ENCODE measurements at places on chromosomes 7 and 10.

GRCh38 chr10:29343607-29344038, 54.8 kb downstream of the LYZL1 start:
- DNase-seq = no peak

DNA sequence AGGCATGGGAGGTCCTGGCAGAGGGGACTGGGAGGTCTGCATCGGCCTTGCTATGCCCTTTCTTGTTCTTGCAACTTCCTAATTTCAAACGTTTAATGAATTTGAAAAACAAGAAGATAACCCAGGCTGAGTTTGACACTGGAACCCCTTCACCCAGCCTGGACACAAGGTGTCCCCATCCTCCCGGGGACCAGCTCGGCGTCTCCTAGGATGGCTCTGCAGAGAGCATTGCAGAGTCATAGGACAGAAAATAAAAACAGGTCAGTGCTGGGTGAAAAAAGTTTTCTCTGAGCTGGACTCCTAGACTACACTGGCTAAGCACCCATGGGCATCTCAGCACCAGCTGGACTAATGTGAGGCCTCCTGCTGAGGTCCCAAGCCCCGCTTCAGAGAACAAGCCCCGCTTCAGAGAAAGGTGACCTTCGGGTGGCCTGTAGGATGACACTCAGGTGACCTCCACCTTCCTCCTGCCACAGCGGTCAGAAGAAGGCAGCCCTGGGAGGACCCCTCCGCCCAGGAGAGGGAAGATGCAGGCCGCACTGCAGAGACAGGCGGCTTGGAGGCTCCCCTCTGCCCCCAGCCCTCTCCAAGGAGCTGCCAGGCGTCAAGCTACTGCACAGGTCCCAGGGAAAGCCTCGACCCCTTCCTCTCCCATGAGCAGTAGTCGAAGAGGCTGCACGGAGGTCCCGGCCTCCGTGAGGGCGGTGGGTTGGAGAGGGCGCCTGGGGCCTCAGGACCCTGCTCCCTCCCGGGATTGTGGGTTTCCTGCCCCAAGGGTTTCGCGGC, 9.3 kb upstream of the UNCX start:
- DNase-seq = no peak

- no peak for DNase-seq
Measured at GRCh38 chr7:85716353-85716752, 529.5 kb upstream of the SEMA3D start.

GRCh38 chr7:70947181-70947580, 184.8 kb upstream of the GALNT17 start:
- no peak for DNase-seq

- no peak for DNase-seq
Measured at GRCh38 chr10:31939797-31940708, 11.4 kb upstream of the ARHGAP12 start.

GRCh38 chr7:5633161-5634106, 148.0 kb downstream of the RNF216 start:
- DNase-seq = no peak

DNA sequence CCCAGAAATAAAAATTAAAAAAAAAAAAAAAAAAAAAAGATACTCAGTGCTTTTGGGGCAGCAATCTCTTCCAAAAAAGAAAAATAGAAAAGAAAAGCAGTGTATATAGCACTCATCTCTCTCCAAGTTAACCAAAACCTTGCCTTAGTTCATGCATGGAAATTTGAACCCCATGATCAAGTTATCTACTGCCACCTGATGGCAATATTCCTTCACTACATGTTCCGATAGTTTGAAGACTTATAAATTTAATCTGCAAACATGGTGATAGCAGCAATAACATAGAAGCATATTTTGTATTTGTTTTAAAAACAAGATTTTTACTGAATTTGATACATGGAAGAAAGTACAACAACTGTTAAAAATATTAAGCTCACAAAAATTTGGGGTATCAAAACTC, 48.6 kb upstream of the SLIT1 start:
- no peak for DNase-seq

GRCh38 chr10:21746118-21746517, 212.1 kb downstream of the MLLT10 start:
- DNase-seq = no peak

GRCh38 chr7:134942690-134943466, 43.4 kb upstream of the AGBL3 start:
- no peak for DNase-seq

DNA sequence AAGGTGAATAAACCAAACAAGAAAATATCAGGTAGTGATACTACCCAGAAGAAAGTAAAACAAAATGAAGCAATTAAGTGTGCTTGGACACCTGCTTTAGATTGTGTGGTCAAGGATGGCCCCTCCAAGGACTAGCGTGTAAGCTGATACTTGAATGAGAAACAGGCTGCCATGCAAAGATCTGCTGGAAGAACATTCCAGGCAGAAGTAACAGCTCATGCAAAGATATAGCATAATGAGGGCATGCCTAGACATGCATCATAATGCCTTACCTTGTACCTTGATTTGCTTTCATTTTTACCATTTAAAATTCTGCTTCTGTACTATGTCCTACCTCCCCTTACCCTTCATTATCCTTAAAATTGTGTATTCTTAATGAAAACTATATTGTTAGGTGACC, 74.8 kb upstream of the HDAC9 start:
- no peak for DNase-seq
